ENCODE measurements at places on chromosomes 12 and 14.
A peak's percentile ranks its signal among the peaks of the same experiment; 100 is the strongest.

GRCh38 chr14:102437997-102438915, 71.3 kb downstream of the ANKRD9 start:
- peak; percentile 77 for DNase-seq

GRCh38 chr14:103626146-103626850, 2.7 kb upstream of the KLC1 start:
- DNase-seq = no peak

DNA sequence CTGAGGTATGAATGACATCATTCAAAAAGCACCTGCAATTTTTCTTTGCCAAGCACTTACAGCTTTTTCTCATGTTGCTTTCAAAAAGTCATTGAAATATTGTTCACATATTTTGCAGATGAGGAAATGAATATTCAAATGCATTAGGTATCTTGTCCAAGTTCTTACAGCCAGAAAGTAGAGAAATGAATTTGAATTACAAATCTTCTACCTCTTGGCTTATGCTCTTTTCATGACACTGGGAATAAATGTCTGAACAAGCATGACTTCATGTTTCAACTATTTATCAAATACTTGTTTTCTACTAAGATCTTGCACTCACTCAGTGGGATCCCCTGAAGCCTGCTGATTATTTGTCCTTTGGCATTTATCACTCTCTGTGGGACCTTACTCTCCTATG, 267.2 kb upstream of the BTG1 start:
- no peak for DNase-seq

DNA sequence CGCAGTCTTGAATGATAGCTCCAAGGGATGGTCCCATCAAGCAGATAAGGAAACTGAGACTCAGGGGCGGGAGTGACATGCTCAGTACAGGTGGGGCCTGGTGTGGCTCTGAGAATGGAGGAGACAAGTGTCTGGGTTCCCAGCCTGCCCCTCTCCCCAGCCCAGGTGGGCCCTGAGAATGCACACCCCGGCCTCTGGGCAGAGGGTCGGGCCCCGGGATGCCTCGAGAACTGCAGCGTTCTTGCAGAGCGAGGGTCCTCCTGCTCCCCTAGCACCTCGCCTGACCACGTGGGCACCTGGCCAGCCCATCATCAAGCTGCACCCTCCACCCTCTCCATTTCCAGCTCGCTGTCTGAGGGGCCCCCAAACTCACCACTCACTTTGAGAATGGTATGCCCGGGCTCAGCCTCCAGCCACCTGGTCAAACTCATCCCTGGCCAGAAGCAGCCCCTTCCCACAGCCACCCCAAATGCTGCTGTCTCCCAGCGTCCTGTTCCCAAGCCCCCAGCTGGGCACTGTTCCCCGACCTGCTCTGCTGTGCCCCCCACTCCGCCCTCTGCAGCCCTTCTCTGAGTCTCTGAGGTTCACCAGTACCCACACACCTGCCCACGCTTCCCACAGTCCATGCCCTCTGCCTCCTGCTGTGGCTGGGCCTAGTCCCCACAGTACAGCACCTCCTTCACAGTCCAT, 44.3 kb downstream of the CYP46A1 start:
- DNase-seq = no peak

- no peak for DNase-seq
Measured at GRCh38 chr12:25494926-25495325, 58.2 kb downstream of the LMNTD1 start.

- DNase-seq = no peak
Measured at GRCh38 chr12:113755098-113755497, 211.0 kb downstream of the RBM19 start.

DNA sequence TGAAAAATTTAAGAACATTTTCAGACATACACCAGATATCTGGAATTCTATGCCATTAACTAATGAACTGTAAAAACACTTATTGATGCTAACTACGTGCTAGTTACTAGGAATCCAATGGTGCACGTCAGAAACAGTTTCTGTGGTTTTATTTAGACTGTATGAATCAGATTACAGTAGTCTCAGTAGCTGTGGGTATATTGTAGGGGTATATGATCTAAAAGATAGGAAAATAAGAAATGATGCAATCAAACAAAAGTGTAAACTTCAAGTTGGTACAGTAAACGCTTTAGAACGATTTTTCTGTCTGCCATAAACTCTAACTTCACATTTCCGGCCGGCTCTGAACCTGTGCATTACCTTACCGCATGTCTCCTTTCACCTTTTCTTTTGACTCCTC, 2.3 kb downstream of the ABCC9 start:
- no peak for DNase-seq

- DNase-seq = no peak
Measured at GRCh38 chr12:17949558-17950141, 140.3 kb downstream of the RERGL start.

DNA sequence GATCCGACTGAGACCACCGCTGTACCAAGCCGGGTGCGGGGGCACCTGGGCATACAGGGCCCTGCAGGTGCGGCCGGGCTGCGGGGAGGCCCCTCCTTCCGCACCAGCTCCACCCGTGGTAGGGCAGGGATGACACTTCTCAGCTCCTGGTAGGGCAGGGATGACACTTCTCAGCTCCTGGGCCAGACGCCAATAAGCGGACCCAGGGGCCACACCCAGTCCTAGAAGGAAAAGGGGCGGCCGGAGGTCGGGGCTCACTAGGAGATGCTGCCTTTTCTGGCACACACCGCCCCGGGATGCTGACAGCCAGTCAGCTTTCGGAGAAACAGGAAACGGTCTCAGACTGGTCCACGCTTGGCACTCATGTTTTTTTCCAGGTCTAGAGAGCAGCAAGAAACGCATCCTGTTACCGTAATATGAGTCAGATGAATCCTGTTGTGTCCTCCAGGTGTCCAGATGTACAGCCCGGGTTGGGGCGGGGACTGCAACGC, 34.8 kb downstream of the NFKBIA start:
- no peak for DNase-seq

DNA sequence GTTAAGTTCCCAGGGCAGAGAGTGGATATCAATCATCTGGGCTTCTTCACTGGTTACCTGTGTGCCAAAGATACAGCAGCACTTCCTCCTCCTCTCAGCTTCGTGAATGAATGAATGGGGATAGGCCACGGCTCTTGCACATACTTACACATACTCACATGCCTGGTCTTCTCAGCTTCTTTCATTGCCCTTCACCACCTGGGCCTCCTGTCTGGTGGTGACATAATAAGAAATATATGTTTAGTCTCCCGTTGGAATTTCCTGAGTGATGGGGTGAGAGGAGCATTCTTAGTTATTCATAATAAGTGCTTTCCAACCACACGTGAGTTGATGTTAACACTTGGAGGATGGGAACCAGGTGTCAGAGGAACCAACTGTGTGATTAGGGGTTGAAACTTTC, 268.1 kb upstream of the RMST start:
- no peak for DNase-seq

- DNase-seq = peak; percentile 26
Measured at GRCh38 chr14:67622675-67623074, 3.0 kb downstream of the ARG2 start.

DNA sequence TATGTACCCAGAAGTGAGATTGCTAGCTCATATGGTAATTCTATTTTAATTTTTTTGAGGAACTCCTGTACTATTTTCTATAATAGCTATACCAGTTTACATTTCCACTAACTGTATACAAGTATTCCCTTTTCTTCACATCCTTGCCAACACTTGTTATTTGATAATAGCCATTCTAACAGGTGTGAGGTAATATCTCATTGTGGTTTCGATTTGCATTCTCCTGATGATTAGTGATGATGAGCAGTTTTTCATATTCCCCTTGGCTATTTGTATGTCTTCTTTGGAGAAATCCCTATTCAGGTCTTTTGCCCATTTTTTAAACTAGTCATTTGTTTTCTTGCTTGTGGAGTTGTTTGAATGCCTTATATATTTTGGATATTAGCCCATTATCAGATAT, 121.3 kb downstream of the BBS10 start:
- no peak for DNase-seq

GRCh38 chr12:89468648-89469326, 55.8 kb downstream of the GALNT4 start:
- DNase-seq = no peak

GRCh38 chr12:21819236-21819635, 44.7 kb upstream of the KCNJ8 start:
- DNase-seq = peak; percentile 67

- no peak for DNase-seq
Measured at GRCh38 chr12:131872154-131873051, 22.0 kb upstream of the ULK1 start.

GRCh38 chr12:83378186-83378727, 691.6 kb downstream of the TMTC2 start:
- no peak for DNase-seq

- no peak for DNase-seq
Measured at GRCh38 chr14:35779368-35779767, 29.7 kb downstream of the RALGAPA1 start.

GRCh38 chr12:76685246-76685678, 78.7 kb upstream of the ZDHHC17 start:
- no peak for DNase-seq

All from ACHN (cell line).